DMS79 (cell line): ENCODE measurements at places on chromosomes 6 and 20.
A peak's percentile ranks its signal among the peaks of the same experiment; 100 is the strongest.

GRCh38 chr20:44513871-44514270 is 8.0 kb downstream of the SERINC3 start:
- DNase-seq = no peak

DNA sequence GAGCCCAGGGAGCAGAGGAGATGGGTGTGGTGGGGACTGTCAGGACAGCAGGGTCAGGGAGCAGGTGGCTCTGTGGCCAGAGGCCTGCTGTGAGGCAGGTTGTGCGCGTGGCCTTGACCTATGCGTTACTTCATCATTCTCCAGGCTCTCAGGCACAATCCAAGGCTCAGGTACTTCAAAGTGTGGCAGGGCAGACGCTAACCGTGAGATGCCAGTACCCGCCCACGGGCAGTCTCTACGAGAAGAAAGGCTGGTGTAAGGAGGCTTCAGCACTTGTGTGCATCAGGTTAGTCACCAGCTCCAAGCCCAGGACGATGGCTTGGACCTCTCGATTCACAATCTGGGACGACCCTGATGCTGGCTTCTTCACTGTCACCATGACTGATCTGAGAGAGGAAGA is 535 bp downstream of the NCR2 start:
- DNase-seq = no peak

- no peak for DNase-seq
Measured at GRCh38 chr20:62745952-62746288, 37.3 kb downstream of the NTSR1 start.

DNA sequence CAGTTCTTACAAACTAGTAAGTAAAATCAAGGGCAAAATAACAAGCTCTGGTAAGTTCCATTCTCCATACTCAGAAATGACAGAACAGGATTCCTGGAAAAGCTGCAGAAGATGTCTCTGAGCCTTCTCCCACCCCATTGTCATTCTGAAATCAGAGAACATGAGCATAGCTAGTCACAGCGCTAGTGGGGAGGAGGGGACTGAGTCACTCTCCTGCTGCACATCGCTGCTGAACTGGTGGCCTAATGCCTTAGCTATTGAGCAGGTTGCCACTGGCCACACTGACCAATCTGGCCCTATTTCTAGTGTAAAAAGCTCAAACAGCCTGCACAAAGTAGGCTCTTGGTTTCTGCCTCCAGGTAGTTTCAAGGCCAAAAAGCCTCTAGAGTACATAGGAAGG is 26.1 kb upstream of the RIPPLY2 start:
- DNase-seq = no peak

DNA sequence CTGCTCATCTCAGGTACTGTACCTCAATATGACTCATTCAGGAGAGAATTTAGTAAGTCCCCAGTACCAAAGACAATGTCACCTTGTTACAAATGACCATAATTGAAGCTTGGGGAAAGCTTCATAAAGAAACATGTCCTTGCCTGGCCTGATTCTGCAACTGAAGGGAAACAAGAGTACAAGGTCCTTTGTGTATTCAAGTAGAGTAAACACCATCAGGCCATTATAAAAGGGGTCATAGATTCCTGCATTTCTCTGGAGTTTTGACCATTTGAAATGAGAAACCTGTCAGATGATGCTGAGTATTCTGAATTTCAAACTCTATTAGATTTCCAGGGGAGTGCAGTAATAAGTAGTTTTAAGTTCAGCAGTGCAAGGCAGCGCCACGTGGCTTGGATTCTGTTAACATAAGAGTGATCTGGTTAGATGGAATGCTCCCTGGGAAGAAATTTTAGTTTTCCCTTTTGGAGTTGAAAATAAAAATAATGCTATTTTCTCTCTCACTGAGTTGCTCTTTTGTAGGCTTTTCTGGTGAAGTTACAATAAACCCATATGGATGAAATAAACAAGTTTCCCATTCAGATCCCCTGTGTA is 1054.3 kb downstream of the EPHA7 start:
- DNase-seq = no peak

- DNase-seq = no peak
Measured at GRCh38 chr6:25645916-25646315, 6.1 kb upstream of the SCGN start.

GRCh38 chr20:10221021-10221420 is 2.4 kb downstream of the SNAP25 start:
- DNase-seq = no peak

DNA sequence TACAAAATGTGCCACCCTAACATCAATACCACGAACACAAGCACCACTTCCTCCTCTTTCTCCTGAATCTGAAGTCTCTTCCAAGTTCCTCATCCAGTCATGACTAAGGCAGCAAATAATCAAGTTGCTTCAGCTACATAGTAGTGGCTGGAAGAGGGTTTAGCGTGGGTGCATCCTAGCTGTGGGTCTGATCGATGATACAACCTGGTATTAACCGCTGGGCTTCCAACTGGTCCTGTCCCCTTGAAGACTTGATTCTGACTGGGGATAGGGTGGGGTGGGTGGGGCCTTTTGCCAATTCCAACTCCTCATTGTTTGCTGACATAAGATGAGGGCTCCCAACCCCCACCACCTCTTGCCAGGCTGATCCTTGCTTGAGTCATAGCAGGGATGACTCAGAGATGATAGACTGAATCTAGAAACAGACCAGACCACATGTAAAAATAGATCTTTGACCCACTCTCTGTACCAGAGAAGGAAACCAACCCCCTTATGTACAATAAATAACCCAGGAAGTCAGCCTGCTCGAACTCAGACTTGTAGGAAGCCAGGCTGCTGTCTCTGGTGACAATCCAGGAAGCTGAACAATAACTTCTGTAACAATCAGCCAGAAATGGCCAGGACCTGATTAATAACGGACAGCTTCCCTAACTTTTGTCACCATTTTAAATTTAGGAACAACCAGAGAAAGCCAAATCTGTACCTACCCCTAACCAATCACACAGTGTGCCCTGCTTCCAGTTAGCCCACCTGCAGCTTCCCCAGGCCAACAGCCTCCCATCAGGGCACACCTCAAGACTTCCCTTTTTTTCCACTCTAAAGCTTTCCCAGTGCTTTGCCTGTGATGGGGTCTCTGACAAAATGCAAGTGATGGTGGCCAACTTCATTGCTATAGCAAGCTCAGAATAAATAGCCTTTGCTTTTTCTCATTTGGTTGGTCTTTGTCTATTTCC is 68.9 kb upstream of the FAM184A start:
- no peak for DNase-seq

- DNase-seq = peak; percentile 31
Measured at GRCh38 chr20:41361757-41362747, 4.6 kb downstream of the EMILIN3 start.

GRCh38 chr6:98831057-98831958 is 3.1 kb upstream of the POU3F2 start:
- DNase-seq = peak; percentile 21

DNA sequence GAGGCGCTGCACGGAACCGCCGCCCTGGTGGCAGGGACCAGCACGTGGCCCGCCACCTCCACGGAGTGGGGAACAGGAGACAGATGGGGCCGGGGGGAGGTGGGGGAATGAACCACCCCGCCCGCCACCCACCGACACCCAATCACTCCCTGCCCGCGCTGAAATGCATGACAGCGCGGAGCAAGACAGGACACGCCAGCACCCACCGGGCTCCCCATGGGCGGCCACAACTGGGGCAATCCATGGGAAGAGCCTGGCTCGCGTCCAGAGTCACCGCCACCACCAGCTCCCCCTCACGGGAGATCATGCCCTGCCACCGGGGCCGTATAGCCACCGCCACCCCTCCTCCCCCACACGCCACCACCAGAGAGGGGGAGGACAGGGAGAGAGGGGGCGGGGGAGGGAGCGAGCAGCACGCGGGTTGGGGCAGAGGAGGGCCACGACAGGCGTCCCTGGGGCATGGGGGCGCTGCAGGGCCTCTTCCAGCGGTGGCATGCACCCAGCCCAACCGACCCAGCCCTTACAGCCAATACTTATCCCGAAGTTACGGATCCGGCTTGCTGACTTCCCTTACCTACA is 744.3 kb upstream of the DEFB115 start:
- no peak for DNase-seq

GRCh38 chr6:57822896-57823358 is 505.5 kb downstream of the PRIM2 start:
- DNase-seq = no peak
